ENCODE measurements at places on chromosomes 3 and 15.
A peak's percentile ranks its signal among the peaks of the same experiment; 100 is the strongest.

GRCh38 chr15:89088605-89089315 lies 504 bp downstream of the ABHD2 start:
- peak; percentile 38 for DNase-seq

DNA sequence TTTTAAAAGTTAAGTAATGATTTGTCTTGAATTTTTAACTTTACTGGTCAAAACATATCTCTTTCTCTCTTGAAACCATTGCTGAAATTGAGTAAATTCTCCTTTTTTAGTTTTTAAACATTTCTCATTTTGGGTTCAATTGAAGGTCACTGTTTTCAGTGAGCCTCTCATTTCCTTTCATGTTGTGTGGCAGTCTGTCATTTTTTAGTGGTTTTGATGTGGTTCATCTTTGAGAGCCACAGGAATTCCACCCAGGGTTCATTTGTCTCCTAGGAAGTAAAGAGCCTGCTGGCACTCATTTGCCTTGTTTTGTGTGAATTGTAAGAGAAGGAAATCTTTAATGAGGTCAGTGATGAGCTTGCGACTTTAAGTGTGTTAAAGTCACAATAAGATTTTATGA lies 10.4 kb downstream of the CLDN11 start:
- no peak for DNase-seq

- no peak for DNase-seq
Observed at GRCh38 chr3:65539616-65540015, 499.1 kb downstream of the MAGI1 start.

DNA sequence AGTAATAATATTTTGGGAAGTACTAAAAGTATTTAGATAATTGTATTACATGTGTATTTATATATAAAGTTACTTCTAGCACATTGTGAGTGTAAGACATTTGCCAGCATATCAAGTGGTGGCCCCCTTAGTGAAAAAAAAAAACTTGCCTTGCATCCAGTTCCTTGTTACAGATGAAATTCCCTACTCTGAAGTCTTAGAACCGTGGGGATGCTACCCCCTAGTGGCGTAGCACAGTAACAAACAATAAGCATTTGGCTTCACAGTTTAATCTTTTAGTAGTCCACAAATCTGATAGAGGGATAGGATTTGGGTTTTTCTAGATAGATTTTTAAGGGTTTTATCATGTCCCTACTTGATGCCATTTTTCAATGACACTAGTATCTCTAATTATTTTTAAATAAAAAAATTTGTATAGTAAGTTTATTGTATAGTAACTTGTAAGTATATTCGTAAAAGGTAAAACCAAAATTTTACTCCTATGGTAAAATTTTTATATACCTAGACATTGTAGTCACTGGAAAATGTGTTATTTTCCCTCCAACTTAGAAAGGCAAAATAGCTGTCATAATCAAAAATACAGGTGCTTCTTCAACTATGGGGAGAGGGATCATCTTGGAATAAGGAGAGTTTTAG lies 14.3 kb downstream of the SMC4 start:
- peak; percentile 66 for DNase-seq

DNA sequence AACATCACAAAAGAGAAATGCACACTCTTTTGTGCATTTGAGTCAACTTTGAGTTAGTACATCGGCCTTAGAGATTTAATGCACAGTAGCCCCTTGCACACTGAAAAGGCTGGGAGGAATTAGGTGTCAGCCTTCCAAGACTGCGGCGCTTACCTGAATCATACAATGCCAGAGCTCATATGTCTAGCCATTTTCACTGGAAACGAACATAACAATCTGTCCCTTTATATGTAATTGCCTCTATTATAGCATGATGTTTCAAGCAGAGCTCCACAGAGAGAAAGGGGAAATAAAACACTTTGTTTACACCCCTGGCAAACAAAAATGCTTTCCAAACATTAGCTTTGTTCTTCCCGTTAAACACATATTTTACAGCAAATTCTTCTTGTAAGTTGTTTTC lies 315.7 kb upstream of the SLCO3A1 start:
- no peak for DNase-seq

DNA sequence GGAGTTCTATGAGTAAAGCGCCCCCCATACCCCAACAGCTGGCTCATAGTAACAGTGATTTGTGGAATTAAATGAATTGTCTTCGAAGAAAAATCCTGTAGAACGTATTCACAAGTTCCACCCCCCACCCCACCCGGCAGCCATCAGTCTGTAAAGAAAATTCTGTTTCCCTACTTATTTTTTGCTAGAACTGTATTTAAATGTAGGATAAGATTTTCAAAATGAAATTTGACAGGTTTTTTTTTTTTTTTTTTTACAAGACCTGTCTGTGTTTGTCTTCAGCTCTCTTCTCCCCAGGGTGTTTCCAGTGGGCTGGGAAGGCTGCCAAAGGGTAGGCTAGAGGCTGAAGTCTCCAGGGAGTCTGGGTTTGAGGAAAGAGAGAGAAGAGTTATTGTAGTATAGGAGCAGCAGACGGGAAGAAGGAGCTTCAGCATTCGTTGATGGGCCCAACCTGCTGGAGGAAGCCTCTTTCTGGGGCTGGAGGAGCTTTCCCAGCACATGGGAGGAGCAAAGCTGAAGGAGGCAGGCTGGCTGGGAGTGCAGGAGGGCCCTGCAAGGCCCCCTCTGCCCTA lies 130.6 kb upstream of the SEMA6D start:
- DNase-seq: no peak

DNA sequence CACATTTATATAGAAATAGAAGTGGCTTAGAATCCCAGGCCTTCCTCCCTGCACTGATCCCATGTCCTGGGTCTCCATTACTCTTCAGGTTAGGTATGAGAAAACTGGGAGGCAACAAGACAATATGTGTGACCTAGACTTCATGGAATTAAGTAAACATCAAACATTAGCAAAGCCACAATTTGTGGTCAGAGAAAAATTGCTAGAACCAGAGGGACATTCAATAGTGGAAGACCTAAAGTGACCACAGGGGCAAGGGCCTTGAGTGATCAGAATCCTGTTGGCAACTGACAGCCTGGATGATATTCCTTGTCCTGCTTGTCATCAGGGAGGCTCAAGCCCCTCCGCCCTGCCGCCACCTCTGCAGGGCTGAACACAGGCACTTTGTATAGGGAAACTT lies 322.8 kb upstream of the CTNNB1 start:
- no peak for DNase-seq
